ENCODE measurements at places on chromosomes 6 and 20.

DNA sequence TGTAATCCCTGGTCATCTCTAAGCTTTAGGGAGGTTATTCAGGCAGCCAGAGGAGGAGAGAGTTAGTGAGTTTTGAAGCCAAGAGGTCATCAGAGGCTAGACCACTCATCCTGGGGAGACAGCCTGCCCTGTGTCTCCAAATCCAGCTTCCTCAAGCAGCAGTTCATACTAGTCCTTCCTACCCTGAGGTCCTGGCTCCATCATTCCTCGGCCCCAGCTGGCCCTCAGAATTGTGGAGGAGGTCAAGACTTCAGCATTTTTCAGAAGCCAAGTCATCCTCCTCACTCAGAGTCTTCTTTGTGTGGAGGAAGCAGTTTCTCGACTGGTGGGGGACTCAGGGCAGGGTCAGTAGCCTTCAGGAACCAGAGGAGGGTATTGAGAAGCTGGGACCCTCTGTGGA lies 12.4 kb upstream of the KIAA1755 start:
- no peak for DNase-seq

DNA sequence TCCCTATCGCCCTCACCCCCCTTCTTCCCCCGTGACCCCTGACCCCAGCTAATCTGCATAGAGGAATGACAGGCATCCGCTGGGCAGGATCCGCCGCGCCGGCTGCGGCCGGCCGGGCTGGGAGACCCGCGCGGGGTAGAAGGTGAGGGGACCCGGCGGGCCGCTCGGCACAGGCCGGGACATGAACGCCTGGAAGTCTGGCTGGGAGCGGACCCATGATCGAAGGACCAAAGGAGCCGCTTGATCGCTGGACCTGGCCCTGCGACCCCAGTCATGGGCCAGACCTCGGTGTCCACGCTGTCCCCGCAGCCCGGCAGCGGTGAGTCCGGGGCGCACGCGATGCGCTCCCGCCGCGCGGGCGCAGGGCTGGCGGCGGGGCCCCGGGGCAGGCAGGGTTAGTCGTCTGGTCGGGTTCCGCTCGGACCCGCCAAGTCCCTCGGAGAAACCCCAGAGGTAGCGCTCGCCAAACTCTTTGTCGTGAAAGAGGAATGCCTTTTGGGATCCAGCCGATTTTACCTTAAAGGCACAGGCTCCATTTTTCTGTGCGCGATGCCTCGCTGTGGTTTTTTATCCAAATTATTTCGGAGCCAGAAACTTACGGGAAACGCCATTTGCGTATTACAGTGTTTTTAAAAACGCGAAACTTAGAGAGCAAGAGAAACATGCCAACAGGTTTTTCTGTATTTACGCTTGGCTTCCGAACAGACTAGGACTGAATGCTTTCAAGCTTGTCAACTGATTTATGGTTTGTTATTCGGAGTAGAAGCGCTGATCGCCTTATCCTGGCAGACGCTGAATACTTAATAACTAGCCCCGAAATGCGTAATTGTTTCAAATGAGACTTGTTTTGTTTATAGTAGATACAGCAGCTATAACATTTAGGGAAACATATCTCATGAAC lies at the start of gene PHACTR2:
TSS of gene PHACTR2 (plus strand) at position 75 of the 901 bp plus-strand sequence. CDS start at position 274, 199 bp downstream.
- DNase-seq: peak; percentile 0

DNA sequence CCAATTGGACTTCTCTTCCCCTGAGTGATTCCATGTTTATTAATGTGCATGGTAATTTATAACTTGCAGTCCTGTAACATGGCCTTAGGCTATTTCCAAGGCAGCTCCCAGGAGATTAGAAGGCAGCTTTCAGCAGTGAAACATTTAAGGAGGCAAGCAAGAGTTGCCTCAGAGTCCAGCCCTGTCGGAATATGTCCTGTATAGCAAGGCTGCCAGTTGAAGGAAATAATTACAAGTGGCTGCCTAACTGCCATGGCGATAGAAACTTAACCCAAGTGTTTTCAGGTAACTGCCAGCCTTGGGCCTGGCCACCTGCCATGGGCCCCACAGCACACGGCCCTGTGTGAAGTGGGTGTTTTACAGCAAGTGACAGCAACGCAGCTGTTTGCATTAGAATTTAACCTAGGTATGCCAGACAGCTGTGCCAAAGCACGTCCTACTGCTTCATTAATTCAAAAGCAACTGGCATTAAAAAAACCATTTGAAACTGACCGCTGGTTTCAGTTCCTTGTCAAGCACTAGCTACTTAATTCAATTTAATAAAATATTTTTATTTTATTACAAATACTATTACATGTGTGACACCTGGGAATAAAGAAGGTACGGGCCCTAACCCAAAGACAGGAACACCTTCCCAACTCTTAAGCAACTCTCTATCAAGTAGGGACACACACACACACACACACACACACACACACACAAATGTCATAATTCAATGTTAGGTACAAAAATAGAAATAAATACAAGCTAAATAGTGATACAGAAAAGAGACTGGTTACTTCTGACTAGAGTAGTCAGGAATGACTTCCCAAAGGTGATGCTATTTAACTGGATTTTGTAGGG lies 151.8 kb upstream of the HEY2 start:
- DNase-seq: no peak

GRCh38 chr6:117505311-117505710 lies 22.8 kb downstream of the DCBLD1 start:
- no peak for DNase-seq

- no peak for DNase-seq
These were observed 122.9 kb downstream of the IRF4 start for GRCh38 chr6:514396-514978.

DNA sequence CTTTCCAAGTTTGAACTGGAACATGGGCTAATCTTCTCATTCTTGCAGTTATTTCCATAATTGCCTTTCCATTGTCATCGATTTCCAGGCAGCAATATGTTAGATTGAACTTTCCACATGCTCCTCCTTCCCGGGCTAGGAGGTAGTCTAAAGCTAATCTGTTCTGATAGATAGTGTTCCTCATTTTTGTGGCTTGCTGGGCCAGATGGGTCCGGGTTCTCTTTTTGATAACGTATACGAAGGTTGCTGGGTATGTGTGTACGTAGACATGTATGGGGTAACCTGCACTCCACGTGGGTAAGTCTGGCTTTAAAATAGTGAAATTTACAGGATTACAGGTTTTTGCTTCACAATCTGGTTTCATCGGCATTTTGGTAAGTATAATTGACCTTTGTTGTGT lies 14.0 kb upstream of the GMPR start:
- no peak for DNase-seq

GRCh38 chr6:63804381-63804956 lies 168.9 kb downstream of the PHF3 start:
- DNase-seq: no peak

DNA sequence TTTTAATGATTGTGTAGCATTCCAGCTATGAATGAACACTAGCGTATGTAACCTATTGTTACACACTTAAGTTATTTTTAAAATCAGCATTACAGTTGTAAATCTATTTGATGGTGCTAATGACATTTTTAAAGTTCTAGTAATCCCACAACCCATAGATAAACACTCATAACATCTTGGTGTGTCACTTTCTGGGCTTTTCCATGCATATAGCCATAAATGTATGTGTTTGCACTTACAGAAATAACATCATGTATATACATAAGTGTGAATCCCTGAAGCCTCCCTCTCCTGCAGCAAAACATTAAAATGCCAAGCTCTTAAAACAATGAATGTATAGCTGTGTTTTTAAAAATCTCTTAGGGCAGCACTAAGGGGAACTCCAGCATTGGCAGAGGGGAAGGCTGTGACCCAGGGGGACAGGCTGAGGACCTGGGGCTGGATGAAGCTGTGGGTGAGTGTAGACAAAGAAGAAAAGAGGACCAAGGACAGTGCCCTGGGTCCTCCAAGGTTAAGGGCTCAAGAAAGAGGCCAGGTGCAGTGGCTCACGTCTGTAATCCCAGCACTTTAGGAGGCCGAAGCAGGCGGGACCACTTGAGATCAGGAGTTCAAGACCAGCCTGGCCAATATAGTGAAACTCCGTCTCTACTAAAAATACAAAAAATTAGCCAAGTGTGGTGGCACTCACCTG lies 929 bp upstream of the CENPB start:
- DNase-seq: no peak

Measured in activated T-helper 1 cell treated with Interleukin-2 at 50 U/mL for 16 hours (primary cell).